ENCODE measurements at places on chromosomes 6 and 20.

DNA sequence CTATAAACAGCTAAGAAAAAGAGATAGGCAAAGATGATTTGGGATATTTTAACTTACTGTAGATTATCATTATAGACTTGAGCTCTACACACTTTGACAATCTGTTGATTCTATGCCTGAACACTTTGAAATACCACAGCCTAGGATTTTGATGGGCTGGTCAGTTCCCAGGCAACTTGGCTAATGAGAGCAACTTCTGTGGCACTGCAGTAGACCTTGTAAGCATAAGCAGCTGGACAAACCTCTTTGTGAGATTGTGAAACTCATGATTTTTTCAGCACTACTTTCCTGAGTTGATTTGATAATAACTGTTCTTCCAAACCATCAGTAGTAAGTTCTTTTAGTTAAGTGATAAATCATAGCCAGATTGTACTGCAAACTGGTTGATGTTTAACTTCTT is 27.1 kb upstream of the ELOVL5 start:
- no peak for DNase-seq

DNA sequence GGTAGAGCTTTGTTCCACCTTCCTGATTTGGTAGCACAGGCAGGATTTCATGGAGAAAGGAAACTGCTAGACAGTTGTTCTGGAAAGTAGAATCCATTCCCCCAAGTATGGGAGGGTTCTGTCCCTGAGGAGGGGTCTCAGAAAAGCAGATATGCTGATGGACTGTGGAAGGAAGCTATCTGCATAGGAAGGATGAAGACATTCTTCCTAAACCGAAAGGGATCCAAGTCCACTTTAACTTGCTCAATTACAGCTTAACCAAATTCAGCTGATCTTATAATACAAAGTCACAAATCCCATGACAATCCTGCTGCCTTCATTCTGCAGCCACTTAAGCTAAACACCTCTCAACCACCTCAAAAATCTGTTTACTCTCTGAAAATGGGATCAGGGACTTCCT is 2.6 kb downstream of the MAN1A1 start:
- DNase-seq = no peak

GRCh38 chr6:131574133-131574532 is 1.1 kb downstream of the ARG1 start:
- DNase-seq = no peak

- no peak for DNase-seq
These were observed 20.8 kb downstream of the TMEM14A start for GRCh38 chr6:52691718-52692117.

GRCh38 chr6:157261606-157262005 is 61.7 kb downstream of the TMEM242 start:
- no peak for DNase-seq

DNA sequence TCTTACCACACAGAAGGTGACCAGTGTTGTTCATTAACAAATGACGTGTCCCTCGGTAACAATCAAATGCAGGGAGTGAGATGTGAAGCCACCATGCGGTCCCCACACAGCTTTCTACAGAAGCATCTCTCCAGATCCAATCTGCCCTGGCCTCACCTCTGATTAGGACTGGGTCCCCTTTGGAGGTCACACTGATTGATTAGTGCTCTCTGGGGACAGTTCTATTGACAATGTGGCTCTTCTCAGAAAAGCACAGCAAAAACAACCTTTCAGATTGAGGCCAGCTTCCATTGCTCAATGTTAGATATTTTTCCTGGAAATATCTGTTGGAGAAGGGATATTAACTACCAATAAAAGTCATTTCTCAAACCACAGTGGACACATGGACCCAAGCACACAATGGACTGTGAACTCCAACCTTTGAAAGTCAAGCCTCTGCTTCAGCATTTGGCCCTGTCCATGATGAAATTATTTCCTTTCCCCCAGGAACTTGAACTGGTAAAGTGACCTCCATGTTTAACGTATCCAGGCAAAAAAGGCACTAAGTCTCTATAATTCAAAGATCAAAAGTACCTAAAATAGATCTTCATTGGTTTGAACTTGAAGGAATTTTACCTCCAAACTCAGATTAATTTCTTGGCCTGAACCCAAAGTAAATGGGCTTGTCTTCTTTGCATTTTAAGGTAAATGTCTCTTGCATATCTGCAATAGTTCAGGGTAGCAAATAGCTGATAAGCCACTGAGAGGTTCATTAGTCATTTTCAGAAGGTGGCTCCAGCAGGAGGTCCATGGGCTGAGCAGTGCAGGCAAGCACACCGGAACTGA is 118.5 kb downstream of the FOXA2 start:
- no peak for DNase-seq

- DNase-seq = no peak
These were observed 611.0 kb upstream of the FLRT3 start for GRCh38 chr20:14948416-14948815.

DNA sequence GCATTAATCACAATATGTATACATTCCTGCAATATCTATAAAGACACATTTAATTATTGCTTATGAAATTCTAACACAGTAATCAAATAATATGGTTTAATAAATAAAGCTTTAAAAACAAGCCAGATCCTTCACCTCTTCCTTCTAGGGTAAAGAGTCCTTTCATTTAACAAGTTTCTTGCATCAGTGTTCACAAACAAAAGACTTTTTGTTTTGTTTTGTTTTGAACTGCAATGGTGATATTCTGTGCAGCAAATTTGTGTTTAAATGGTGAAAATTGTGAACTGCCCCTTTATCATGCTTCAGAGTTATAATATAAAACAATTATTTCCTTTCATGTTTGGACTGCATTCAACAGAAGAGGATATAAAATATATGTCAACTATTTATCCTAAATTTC is 177.3 kb downstream of the EPHA7 start:
- no peak for DNase-seq

DNA sequence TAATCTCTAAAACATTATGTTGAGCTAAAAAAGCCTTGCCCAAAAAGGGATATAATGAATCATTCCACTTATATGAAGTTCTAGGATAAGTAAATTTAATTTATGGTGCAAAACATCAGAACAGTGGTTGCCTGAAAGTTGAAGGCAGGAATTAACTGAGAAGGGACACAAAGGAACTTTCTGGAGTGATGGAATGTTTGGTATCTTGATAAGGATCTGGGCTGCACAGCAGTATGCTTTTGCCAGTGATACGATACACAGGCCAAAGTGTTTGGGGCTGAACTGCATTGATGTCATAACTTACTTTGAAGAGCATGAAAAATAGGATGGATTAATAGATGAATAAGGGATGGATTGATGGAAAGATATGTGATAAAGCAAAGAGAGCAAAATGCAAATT is 146.1 kb upstream of the LRFN2 start:
- DNase-seq = no peak

DNA sequence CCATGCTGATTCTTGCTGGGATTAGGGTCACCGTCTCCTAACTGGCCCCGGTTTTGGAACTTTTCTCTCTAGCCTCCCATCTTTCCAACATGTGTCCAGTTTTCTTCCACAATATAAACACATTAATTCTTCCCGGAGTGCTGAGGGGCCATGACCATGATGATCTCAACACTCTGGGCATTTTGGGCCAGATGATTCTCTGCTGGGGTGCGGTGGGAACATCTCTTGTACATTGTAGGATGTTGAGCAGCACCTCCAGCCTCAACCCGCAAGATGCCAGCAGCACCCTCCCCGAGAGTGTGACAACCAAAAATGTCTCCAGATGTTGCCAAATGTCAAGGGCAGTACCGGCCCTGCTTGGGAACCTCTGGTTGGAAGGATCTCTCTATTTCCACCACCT is 164.8 kb downstream of the TFAP2C start:
- DNase-seq = no peak

- DNase-seq = no peak
These were observed 16.1 kb upstream of the TSBP1 start for GRCh38 chr6:32387589-32388340.

- no peak for DNase-seq
These were observed 94.4 kb upstream of the BEND6 start for GRCh38 chr6:56860475-56860874.

- no peak for DNase-seq
These were observed 254.6 kb downstream of the EPHA7 start for GRCh38 chr6:93164781-93165180.

- DNase-seq = no peak
These were observed 41.3 kb upstream of the ZMYND8 start for GRCh38 chr20:47397652-47398301.

DNA sequence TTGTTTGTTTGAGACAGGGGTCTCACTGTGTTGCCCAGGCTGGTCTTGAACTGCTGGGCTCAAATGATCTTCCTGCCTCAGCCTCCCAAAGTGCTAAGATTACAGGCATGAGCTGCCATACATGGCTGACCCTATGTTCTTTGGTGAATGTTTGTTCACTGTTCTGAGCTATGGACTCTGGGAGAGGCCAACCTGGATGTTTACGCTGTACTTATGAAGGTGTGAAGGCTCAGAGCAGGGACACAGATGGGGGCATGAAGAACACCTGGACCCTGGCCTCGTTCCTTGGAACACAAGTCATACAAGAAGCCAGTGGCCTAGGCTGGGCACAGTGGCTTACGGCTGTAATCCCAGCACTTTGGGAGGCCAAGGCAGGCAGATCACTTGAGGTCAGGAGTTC is 21.1 kb upstream of the CD24 start:
- no peak for DNase-seq

- no peak for DNase-seq
These were observed 58.3 kb downstream of the TCP11 start for GRCh38 chr6:35082733-35083403.

- DNase-seq = no peak
These were observed 19.5 kb upstream of the UBE2J1 start for GRCh38 chr6:89371849-89372505.

DNA sequence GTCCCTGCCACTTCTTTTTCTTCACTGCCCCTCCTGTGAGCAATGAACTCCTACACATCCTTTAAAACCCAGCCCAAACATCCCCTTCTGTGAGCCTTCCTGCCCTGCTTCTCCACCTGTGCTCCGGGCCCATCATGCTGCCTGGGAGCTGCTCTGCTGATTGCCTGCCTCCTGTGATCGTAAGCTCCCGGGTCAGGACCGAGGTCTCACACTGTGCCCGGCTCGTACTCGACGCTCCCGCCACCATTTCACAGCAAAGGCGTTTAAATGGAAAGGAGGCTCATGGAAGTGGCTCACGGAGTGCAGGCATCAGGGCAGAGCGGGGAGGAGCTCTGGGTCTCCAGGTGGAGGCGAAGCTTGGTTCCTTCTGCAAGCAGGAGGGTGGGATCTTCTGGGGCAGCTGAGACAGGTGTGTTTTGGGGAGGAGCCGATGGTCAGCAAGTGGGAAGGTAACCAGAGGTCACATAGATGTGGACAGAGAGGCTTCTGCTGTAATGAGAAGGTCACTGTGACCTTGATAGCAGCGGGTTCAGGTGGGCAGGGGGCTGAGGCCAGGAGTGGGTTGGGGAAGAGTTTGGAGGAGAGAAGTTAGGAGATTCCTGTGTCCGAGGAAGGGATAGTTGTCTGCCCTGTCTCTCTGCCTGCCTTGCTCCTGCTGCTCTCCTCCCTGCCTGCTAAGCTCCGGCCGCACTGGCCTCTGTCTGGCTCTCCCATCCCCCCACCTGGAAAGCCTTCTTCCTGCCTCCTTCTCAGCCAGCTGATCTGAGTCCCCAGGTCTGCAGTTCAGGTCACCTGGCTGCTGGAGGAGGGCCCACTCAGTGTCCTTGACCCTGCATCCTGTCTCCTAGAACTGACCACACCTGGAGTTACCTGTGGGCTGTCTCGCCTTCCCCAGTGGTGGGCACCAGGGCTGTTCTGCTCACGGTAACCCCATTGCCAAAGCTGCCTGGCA is 52.7 kb upstream of the FRMD1 start:
- DNase-seq = peak; percentile 37

DNA sequence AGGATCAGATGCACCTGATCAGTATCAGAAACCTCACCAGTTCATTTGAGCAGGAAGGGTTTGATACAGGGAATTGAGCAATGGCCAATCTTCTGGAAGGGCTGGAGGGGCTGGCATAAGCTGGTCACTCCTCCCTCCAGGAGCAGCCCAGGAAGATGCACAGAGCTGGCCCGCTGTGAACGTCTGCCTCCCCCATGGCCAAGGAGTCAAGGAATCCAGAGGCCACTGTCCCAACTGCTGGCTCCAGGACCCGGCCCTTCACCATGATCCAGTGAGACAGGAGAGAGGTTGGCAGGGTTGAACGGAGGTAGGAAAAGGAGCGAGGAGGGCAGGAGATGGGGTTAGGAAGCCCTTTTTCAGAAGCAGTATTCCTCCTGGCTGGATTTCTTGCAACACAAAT is 113.9 kb upstream of the CST7 start:
- no peak for DNase-seq

GRCh38 chr6:11007715-11008608 is 36.1 kb downstream of the ELOVL2 start:
- no peak for DNase-seq

DNA sequence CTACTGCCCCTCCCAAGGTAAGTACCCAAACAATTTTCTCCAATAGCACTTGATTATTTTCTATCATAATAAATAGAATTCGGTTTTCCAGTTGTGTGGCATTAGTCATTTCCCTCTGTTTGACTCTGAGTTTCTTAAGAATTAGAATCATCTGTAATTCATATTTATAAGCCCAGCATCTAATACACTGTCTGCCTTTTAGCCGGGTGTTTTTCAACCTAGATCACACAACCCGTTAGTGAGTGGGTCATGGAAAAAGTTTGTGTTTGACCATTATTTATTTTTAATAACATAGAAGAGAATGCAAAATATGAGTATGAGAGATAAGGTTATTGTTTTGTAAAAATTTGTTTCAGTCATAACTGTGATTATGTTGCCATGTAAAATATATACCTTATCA is 701.6 kb downstream of the RFPL4B start:
- DNase-seq = no peak

GRCh38 chr6:42532038-42532669 is 31.7 kb upstream of the UBR2 start:
- no peak for DNase-seq

Measured in left forelimb (tissue), 1 donor.